ENCODE measurements at places on chromosomes 6 and 20.

DNA sequence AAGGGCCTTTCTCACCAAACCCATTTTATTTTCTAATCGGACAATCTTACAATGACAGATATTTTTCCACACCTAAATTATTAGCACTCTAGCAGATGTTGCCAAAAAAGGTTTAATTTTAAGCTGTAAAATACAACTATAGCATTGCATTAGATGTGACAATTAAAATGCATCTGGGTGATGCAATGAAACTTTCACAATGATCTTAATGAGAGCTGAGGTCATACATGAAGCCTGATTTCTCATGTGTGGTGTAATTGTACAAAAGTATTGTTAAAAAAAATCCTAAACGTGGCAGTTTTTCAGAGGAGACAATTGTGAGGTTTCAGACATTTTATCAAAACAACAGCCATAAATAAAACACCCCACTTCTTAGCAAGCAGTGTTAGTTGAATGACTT lies 606.0 kb downstream of the HDGFL1 start:
- no peaks in the 10 kb centered on the region for H3K4me1 ChIP-seq
- DNase-seq = no peak
- H3K27me3 ChIP-seq = no peaks in the 10 kb centered on the region
- no peak overlapping the region for H3K27ac ChIP-seq

- no peak overlapping the region for H3K27ac ChIP-seq
- no peak overlapping the region for H3K4me3 ChIP-seq
- H3K27me3 ChIP-seq = no peaks in the 10 kb centered on the region
- H3K4me1 ChIP-seq = no peaks in the 10 kb centered on the region
- no peaks in the 10 kb centered on the region for H3K36me3 ChIP-seq
Observed at GRCh38 chr6:126546541-126547120, 206.7 kb downstream of the CENPW start.

DNA sequence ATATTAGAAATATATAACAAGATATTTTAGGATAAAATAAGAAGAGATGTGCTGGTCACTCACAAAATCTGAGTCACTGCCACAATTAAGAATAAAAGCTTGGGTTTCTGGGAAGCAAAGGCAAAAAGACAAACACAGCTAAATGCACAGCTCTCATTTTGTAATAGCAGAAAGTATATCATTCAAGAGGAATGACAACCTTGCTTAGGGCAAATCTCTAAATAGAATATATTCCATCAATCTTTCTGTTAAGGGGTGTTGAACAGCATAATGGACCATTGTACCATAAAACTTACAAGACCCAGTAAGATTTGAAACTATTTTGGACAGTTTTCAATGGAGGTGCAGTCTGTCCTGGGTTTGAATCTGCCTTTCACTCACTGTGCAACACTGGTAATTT lies 464.9 kb upstream of the SOX4 start:
- H3K27ac ChIP-seq = no peak overlapping the region
- no peaks in the 10 kb centered on the region for H3K27me3 ChIP-seq
- DNase-seq = no peak
- peaks cover 4% of the 10 kb centered on the region for H3K4me1 ChIP-seq
- H3K4me3 ChIP-seq = no peak overlapping the region
- H3K36me3 ChIP-seq = no peaks in the 10 kb centered on the region

DNA sequence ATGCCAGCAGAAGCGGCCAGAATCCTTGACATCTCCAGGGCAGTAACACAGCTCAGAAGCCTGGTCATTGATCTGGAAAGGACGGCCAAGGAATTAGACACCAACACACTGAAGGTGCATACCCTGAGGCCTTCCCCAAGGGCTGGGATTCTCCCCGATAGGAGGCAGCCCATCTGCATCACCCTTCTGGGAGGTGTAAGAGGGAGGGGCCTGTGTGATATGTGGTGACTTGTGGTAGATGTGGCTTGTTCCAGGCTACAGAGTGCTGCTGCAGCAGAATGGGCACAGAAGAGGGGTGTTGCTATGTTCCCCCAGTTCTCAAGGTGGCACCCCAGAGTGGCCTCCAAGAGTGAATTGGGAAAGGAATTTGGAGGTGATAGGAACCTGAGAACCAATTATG lies 11.2 kb downstream of the TRIM40 start:
- H3K27me3 ChIP-seq = peaks cover 33% of the 10 kb centered on the region
- DNase-seq = no peak
- H3K4me1 ChIP-seq = no peaks in the 10 kb centered on the region
- H3K4me3 ChIP-seq = no peak overlapping the region
- H3K27ac ChIP-seq = no peak overlapping the region

DNA sequence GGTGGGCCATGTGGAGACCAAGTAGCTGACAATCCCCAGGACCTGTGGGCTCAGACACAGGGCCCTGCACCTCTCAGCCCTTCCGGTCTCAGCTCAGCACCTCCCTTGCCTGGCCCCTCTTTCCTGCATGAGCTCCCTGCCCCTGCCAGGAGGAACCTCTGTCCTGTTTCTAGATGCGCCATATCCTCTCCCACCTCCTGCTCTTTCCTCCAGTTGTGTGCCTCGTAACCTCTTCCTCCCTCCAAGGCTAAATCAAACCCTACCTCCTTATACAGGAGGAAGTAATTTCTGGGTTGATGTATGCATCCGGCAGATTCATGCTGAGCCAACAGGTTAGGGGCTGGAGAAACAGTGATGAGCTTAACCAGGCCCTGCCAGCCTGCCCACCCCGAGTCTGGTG lies 30.9 kb downstream of the ITPR3 start:
- H3K4me3 ChIP-seq = no peak overlapping the region
- no peak for DNase-seq
- no peak overlapping the region for H3K27ac ChIP-seq
- H3K36me3 ChIP-seq = no peaks in the 10 kb centered on the region

- no peaks in the 10 kb centered on the region for H3K27me3 ChIP-seq
- H3K4me3 ChIP-seq = no peak overlapping the region
- H3K27ac ChIP-seq = no peak overlapping the region
- no peaks in the 10 kb centered on the region for H3K36me3 ChIP-seq
Observed at GRCh38 chr6:149368065-149368464, 32.0 kb upstream of the SUMO4 start.

DNA sequence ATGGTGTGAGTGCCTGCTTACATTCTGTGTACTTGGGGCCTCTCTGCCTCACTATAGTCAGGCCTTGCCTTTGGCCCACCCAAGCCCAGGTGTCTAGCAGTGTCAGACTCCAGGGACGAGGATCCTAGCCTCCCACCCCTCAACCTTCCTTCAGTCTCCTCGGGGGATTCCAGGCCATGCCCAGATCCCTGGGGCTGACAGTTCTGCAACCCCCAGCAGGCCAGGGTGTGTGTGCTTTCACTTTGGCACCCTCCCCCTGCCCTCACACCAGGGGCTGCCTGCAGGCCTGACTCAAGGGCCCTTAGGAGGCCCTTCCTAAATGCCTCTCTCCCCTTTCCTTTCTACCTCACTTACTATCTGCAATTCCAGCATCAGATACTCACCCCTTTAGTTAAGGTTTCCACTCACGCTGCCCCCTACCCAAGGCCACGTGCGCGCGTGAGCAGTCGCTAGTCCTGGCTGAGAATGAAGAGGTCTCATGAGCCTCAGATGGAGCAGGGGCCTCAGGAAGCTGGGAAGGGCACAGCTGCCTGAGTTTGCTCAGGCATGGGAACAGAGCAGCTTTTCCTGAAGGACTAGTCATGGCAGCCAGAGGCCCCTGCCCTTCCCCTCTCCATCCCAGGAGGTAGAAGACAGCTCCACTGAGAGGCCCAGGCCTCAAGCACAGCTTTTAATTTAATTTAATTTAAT lies 859 bp upstream of the CLPS start:
- no peak overlapping the region for H3K27ac ChIP-seq
- H3K27me3 ChIP-seq = no peaks in the 10 kb centered on the region
- H3K4me3 ChIP-seq = no peak overlapping the region
- no peaks in the 10 kb centered on the region for H3K36me3 ChIP-seq
- DNase-seq = no peak

All from endothelial cell of umbilical vein (primary cell).